ENCODE measurements at places on chromosomes 6 and 20. TPM values are rescaled to one million over a fixed set of nuclear protein-coding genes. Genes with fewer than 3 reads are reported as not detected.

DNA sequence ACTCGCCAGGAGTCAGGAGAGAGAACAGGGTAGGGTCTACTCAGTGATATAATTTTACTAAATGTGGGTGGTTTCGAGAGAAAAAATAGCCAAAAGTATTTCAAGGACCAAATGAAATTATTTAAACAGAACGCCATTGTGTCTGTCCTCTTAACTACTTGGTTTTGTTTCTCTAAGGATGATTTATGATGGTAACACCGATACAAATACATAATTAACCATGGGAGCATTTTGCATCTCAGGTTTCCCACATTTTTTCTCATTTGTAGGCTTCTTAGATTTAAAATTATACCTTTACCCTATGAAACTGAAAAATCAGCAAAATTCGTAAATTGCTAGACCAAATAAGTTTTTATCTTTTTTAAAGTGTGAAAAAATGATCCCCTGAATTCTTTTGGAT is 188.2 kb downstream of the ZFP64 start:
- DNase-seq = no peak

GRCh38 chr20:32626859-32627636 is 41.9 kb upstream of the NOL4L start:
- no peak for DNase-seq

GRCh38 chr20:46060975-46061374 is 28.8 kb downstream of the NCOA5 start:
- no peak for DNase-seq

Gene SYCP2L
- total RNA-seq = not detected

DNA sequence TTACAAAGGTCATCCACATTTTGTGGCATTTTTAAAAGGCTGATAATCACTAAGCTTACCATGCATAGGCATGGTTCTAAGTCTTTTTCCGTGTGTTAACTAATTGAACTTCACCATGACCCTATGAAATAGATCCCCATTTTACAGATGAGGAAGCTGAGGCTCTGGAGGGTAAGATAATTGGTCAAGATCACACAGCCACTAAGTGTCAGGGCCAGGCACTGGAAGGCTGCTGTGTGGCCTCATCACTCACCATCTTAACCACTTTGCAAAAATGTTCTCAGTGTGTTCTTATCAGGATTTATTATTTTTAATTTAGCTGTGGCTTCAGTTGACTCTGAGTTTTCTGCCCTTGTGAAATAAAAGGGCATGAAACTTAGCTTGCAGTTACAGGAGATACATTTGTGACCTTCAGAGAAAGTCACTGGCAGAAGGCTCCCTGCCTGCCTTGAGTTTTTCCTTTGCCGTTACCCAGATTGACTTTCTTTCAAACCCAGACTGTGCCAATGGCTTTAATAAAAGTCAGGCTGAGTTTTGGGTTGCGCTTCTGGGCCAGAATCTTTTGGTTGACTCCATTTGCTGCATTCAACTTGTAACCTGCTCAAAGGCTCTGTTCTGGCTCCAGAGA is 82.0 kb downstream of the EZR start:
- no peak for DNase-seq

Gene GSTA2
- not detected for total RNA-seq

Gene MUCL3
- total RNA-seq = not detected

DNA sequence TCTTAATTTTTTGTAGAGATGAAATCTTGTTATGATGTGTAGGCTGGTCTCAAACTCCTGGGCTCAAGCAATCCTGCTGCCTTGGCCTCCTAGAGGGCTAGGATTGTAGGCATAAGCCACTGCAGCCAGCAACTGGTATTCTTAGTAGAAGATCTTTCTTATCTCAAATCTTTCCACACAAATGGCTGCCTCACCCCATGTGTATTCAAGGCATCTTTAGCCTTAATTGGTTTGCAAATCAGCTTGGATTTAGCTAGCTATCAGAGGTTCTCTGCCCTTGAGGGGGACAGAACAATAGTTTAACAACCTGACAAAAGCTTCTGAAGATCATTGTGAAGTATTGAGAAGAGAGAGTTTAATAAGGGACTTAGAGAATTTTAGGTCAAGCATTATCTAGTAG is 17.9 kb upstream of the ABRACL start:
- DNase-seq = no peak

- peak; percentile 29 for DNase-seq
Observed at GRCh38 chr20:60132162-60132826, 174.1 kb downstream of the CDH26 start.

DNA sequence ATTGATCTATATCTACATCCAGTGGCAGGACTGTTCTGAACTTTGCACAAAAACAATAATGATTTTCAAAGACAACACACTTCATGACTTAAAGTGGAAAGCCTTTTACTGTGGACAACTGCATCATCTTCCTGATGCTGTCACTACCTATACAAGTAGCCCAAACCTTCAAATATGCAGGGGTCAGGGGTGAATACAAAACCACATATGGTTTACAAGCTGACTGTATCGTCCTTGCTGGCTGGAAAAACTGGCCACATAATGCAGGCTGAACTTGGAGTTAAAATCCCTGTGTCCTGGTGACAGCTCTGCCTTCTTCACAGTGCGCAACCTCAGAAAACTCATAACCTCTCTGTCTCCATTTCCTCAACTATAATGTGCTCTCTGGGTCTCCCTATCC is 128.9 kb downstream of the GMDS start:
- peak; percentile 2 for DNase-seq

DNA sequence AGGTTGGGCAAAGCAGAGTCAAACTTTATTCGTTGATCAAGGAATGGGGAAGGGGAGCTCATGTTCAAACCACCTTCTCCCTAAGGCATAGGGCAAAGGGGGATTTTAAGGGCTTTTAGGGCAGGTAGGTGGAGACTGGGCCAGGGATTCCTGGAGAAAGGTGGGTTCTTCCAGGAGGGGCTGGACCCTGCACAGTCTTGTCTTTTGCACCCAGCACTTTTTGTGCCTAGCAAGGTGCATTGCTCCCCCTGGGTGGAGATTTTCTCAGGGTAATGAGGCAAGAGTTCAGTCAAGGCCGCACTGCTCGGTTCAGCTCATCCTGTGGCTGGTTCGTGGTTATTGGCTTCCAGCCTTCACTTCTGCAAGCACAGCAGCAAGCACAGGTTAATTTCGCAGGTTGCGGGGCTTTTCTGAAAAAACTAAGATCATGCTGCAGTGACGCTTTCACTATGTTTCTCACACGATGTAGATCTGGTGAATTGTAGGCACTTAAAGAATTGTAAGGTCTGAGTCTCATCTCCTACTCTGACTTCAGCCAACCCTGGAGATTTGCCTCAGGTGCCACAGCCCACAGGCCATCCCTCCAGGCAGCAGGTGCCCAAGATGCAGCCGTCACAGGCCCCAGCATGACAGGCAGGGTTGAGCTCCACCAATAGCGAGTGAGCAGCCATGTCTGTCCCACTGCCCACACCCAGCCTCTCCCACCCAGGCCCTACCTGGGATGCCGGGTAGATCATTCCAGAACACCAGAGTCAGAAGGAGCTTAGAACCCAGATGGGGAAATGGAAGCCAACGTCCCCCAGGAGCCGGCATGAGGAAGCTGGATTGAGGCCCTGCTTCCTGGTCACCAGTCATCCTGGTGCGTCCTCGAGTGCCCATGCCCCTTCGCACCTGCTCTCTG is 37.1 kb downstream of the SUN5 start:
- DNase-seq = no peak

- DNase-seq = no peak
Observed at GRCh38 chr6:79864001-79864400, 83.4 kb downstream of the ELOVL4 start.

DNA sequence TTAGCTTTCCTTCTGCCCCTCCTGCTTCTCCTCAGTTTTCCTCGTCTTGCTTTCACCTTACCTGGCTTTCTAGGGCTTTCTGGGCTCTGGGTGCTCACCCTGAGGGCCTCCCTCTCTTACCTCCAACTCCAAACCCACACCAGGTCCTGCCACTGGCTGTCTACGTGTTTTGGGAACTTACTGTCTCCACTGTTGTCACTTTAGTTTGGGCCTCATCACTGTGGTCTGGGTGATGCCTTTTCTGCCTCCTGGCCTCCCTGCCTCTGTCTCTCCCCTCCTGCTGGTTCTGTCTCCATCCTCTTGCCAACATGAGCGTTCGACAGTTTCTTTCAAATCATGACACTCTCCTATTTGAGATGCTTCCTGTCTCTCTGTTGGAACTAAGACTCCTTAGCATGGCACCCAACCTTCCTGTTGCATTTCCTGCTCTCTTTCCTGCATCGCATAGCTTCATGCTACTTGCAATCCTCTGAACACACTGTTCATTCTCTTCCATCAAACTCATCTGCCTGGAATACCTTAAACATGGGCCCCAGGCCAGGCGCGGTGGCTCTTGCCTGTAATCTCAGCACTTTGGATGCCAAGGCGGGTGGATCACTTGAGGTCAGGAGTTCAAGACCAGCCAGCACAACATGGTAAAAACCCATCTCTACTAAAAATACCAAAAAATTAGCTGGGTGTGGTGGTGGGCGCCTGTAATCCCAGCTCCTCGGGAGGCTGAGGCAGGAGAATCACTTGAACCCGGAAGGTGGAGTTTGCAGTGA is 5.5 kb downstream of the CD40 start:
- DNase-seq = no peak

DNA sequence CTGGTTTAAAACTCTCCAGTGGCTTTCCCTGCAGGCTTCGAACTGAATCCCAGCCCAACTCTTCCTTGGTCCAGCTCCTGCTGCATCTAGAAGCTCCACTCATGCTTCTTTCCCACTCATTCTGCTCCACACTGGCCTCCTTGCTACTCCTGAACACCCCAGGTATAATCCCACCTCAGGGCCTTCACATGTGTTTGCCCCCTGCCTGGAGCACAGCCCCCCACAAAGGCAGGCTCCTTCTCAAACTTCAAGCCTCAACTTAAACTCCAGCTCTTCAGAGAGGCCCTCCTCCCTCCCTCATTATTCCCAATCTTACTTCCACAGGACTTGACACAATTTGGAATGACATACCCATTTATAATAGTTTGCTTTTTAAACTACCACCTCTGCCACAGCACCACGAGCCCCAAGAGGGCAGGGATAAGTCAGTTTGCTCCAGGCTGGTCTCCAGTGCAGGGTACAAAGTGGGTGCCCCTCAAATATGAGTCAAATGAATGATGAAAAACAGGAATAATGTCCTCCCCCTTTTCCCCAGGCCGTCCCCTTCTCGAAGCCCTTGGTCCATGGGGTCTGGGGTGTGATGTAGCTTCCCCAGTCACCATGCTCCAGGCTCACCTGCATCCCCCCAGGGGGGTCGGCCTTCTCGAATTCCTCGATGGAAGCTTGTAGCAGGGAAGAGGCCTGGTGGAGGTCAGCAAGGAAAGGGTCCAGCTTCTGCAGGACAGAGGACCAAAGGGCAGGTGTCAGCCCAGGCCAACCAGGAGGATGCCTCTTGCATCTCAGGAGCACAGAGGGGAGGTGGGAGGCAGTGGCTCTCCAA is 37.4 kb downstream of the KIAA1755 start:
- no peak for DNase-seq

- no peak for DNase-seq
Observed at GRCh38 chr6:79385893-79386292, 151.3 kb downstream of the LCA5 start.

GRCh38 chr6:92121228-92121627 is 1298.1 kb downstream of the EPHA7 start:
- no peak for DNase-seq

DNA sequence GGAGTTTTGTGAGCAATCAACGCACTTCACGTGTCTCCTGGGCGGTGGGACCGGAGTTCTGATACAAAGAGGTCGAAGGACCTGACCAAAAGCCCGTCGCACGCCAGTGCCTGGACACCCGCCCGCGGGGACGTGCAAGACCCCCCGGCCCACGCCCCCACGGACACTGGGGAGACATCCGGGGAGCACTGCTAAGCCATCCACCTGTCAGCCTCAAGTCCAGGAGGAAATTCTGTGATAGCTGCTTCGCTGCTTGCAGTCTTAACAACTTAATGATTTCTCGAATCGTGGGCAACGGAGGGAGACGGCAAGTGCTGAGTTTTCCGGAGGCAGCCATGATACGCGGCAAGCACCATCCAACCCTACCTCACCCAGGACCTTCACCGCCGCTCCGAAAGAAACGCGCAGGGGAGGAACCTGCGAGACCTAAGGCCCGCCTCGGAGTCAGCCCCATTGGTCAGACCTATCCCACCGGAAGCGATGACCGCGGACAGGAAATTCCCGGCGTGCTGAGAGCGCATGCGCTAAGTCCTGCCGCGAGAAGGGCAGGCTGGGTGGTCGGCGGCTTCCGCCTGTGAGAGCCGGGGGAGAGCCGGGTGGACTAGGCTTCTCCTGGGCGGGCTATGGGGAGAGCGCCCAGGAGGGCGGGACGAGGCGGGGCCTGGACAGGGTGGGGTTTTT is at the start of gene TFB1M:
Gene TFB1M (minus strand): TSS at position 393 of the 681 bp plus-strand sequence. CDS start 56 bp downstream, at position 337.
- DNase-seq = peak; percentile 99

Gene MTFR2
- total RNA-seq = 2.0 TPM

Gene FAXC
- 7.2 TPM for total RNA-seq

- DNase-seq = peak; percentile 34
Observed at GRCh38 chr6:85186546-85187175, 263.2 kb upstream of the NT5E start.

GRCh38 chr6:131400054-131400778 is 172.8 kb upstream of the ARG1 start:
- DNase-seq = peak; percentile 93

Gene GPX5
- not detected for total RNA-seq

- DNase-seq = no peak
Observed at GRCh38 chr6:151832710-151833109, 25.2 kb downstream of the ESR1 start.

GRCh38 chr6:32367644-32368043 is 4.1 kb downstream of the TSBP1 start:
- DNase-seq = no peak

GRCh38 chr6:21393441-21394165 is 199.9 kb upstream of the SOX4 start:
- no peak for DNase-seq
